ENCODE measurements at places on chromosomes 7 and 10.

GRCh38 chr7:38863601-38864291, 45.2 kb downstream of the VPS41 start:
- DNase-seq, result no peak

- no peak for DNase-seq
These were observed 99.6 kb downstream of the STRA8 start for GRCh38 chr7:135333200-135333599.

GRCh38 chr7:66896441-66896840, 24.6 kb upstream of the TMEM248 start:
- DNase-seq, result no peak

- DNase-seq, result peak; percentile 10
These were observed 1.3 kb downstream of the NRCAM start for GRCh38 chr7:108454674-108455550.

- no peak for DNase-seq
These were observed 11.2 kb downstream of the WDFY4 start for GRCh38 chr10:48695636-48696534.

DNA sequence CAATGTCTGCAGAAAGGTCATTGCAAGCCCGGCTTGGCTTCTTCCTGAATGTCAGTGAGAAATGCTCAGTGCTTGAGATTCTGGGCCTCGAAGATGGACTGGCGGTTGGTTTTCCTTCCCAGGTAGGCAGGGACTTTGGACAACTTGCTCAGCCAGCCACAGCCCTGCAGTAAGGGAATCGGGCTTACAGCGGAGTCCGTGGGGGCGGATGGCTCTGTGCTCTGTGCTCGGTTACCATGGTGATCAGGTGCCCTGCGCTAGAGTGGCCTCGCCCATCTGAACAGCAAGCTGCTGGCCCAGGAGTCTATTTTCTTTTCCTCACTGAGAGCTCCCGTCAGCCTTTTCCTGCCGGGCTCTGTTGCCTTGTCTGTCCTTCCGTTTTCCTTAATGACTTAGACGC, 77.8 kb upstream of the SH2B2 start:
- DNase-seq, result no peak

- no peak for DNase-seq
These were observed 14.0 kb upstream of the IFIT1B start for GRCh38 chr10:89363729-89364442.

DNA sequence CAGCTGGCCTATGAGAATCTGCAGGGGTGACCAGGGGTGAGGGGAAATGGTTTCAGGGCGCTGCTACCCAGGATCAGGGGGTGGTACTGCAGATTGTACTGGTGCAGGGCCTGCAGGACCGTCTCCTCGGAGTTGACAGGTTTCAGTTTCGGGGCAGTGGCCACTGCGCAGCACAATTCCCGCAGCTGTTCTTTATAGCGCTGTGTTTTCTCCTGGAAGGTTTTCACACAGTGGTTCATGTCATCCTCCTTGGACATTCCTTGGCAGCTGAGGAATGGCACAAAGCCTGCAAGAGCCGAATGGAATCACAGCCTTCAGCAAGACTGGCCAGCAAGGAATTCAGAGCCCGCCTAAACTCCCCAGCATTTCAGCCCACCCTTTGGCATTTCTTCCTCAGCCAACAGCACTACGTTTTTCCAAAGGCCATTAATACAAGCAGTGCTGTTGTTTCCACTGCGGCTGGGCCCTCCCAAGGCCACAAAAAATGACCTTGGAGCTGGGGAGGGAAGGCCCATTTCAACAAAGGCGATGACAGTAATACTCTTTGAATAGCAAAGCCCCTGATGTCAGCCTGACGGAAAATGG, 44.9 kb downstream of the PNLIPRP2 start:
- DNase-seq, result no peak

- no peak for DNase-seq
These were observed 7.3 kb upstream of the C10orf95 start for GRCh38 chr10:102458656-102459055.

DNA sequence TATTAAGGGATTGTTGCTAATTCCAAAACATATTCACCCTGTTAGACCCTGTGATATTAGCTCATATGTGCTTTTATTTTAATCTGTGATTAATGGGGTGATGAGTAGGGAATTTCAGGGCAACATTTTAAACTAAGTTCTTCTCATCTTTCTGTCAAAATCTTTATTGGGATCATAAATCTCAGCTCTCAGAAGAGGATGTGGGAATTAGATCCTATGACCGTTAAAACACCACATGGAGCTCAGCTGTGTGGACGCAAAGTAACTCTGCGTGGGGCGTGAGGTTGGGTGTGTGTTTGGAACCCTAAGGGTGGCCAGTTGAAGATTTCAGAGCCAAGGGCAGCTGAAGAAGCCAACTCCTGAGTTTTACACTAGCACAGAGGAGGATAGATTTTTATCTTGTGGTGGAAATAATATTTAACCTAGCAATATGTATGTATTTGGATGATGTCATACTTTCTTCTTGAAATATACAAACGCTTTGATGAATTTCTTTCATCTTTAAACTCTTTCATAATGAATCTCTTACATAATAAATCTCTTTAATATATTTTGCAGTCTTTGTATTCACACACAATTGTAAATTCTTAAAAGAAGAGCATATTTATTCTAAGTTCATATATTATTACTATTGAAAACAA, 64.4 kb downstream of the EPDR1 start:
- no peak for DNase-seq

GRCh38 chr10:4262870-4263600, 478.0 kb upstream of the KLF6 start:
- no peak for DNase-seq

- DNase-seq, result no peak
These were observed 360.5 kb upstream of the GALNT17 start for GRCh38 chr7:70771451-70771850.
